Right lobe of liver (tissue), 6 donors: ENCODE measurements at places on chromosomes 4 and X. TPM values are rescaled to one million over a fixed set of nuclear protein-coding genes. Genes with fewer than 3 reads are reported as not detected.

GRCh38 chr4:55440786-55441185 lies 45.0 kb downstream of the TMEM165 start:
- DNase-seq: no peak

DNA sequence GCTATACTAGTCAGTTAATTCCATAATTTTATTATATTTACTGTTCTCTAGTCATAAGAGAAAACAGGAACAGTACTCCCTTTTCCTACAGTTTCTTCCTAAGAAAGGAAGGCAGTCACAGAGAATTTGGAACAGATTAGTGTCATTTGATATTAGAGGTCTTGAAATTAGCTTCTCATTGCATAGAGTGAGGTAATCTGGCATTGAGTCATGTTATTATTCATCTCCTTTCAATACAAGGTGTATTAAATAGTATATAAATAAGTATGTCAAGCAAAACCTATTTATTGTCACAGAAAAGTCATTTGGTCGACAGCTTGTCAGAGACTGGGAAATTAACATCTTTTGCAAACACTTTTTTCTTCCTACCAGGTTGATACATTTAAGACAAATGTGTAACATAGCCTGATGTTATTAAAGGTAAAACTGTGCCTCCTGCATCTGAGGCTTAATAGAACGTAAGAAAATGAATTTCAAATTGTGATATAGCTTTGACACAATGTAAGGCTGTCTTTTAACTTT lies 753.1 kb upstream of the FRG1 start:
- DNase-seq: no peak

THAP9 gene
- 1.4 TPM for total RNA-seq

TMEM271 gene
- not detected for total RNA-seq

- DNase-seq: no peak
Measured at GRCh38 chrX:1283093-1283492, 14.5 kb downstream of the CSF2RA start.

GAB3 gene
- total RNA-seq: 1.4 TPM

GRCh38 chr4:85861064-85861765 lies 386.3 kb downstream of the ARHGAP24 start:
- DNase-seq: no peak

DNA sequence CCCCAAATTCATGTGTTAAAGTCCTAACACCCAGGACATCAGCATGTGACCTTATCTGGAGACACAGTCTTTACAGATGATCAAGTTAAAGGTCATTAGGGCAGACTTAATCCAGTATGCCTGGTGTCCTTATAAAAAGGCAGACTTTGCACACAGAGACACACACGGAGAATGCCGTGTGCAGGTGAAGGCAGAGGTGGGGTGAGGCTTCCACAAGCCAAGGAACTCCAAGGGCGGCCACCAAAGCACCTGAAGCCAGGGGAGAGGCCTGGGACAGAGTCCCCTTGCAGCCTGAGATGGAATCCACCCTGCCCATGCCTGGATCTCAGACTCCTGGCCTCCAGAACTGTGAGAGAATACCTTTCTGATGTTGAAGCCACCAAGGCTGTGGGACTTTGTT lies 26.1 kb upstream of the SORCS2 start:
- DNase-seq: no peak
